Fibroblast of upper back skin (primary cell): ENCODE measurements at places on chromosomes 12 and 14.

GRCh38 chr12:31007153-31007495 is 66.5 kb upstream of the DDX11 start:
- DNase-seq, result no peak

GRCh38 chr12:115437061-115437567 is 753.1 kb upstream of the TBX3 start:
- no peak for DNase-seq

GRCh38 chr12:14460212-14460841 is 94.8 kb downstream of the ATF7IP start:
- no peak for DNase-seq

- no peak for DNase-seq
These were observed 4.3 kb downstream of the RIMBP2 start for GRCh38 chr12:130711756-130712155.

DNA sequence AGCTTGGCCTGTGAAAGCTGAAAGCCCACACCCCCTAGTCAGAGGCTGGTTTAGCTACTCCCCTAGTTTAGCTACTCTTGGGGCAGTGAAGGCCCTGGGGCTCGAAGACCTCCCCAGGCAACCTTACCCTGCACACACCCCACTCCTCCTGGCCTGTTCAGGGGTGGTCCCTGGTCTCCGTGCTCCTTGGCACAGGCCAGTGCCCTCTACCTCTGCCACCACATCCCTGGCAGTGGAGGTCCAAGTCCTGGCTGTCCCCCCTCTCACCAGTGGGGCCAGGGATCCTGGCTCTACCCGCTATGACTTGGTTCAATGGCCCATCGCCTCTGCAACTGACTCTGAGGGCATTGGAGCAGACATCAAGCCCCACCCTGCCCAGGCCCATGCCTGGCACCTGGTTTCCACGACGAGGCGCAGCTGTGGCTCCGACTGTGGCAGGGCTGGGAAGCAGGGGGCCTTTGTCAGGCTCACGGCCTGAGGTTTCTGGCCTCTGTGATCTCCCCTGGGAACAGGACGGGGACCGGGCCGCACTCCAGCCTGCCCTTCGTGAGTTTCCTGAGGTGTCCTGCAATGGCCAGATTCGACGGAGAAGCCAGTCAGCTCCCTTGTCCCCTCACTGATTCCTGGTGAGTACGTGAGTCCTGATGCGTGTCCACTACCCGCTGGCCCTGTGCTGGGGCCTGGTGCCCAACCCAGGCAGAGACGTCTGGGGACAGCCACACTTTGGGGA is 5.7 kb downstream of the TMEM121 start:
- DNase-seq, result no peak

DNA sequence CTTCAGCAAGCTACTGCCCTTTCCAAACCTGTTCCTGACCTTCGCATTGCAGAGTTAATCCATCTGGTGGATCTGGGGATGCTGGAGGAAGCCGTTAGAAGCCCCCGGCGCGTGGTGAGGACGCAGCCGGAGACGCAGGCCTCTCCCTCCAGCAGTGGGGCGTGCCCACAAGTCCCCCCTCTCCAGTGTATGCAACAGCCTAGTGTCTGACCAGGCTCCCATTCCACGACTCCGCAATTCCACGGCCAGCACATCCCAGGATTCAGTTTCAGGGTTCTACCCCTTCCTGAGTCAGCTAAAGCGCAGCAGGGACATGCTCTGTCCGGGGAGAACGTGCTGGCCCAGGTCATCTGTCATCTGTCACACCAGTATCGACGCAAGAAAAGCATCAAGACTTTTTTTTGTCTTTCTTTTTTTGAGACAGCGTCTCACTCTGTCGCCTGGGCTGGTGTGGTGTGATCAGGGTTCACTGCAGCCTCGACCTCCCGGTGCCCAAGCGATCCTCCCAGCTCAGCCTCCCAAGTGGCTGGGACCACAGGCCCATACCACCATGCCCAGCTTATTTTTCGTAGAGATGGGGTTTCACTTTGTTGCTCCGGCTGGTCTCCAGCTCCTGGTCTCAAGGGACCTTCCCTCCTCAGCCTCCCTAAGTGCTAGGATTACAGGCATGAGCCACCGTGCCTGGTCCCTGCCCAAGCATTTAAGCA is 8.0 kb upstream of the DYNC1H1 start:
- no peak for DNase-seq

- peak; percentile 98 for DNase-seq
These were observed 13.5 kb upstream of the FLRT2 start for GRCh38 chr14:85516239-85517113.

DNA sequence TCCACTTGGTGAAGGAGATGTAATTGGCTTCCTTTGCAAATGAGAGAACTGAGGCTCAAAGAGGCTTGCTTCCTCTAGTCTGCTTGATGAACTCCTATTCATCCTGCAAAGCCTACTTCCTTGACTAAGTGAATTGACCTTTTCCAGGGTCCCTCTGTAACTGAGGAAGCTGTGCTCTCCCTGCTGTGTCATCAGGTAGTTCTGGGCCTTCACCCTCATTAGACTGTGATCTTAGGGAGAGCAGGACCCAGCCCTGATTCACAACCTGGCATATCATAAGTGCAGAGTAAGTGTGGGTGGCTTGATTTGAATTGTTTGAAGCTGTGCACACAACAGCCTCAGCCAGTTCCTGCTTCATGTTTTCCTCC is 16.3 kb downstream of the ASB2 start:
- DNase-seq, result no peak

DNA sequence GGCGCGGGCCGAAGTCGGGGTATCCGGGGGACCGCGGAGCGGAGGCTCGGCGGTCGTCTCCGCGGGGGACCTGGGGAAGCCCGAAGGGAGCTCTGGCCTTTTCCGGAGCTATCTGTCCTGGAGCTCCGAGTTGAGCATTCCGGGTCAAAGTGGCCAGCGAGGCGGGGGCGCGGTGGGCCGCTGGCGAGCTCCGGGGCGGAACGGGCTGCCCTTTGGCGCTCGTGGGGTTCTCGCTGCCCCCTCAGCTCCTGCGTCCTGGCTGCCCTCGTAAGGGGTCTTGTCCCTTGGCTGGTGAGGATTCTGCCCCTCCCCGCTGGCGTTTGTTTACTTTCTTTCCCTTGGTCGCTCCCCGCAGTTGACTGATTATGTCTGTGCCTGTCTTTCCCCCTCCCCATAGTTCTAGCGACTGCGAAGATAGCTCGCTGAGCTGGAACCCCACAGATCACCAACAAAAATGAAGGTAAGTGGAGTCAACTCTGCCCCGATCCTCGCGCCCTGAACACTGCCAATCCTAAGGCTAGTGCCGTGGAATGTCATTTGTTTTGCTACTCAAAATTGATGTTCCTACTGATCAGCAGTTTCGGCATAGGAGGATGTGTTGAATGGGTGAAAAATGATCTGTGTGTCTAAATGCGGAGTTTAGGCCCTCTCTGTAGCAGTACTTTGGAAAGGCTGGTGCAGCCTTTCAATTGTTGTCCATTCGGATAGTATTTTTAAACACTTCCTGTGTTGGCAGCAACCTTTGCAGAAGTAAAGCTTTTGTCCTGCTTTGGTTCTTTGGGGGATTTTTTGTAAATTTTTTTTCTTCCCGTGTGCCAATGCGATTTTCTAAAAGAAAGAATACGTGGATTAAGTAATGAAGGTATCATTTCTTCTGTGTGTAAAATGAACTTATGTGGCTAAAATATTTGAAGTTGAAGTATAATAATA is 1.3 kb downstream of the ARID4A start:
- no peak for DNase-seq

GRCh38 chr12:46608431-46609272 is 217.1 kb downstream of the SLC38A4 start:
- peak; percentile 87 for DNase-seq

DNA sequence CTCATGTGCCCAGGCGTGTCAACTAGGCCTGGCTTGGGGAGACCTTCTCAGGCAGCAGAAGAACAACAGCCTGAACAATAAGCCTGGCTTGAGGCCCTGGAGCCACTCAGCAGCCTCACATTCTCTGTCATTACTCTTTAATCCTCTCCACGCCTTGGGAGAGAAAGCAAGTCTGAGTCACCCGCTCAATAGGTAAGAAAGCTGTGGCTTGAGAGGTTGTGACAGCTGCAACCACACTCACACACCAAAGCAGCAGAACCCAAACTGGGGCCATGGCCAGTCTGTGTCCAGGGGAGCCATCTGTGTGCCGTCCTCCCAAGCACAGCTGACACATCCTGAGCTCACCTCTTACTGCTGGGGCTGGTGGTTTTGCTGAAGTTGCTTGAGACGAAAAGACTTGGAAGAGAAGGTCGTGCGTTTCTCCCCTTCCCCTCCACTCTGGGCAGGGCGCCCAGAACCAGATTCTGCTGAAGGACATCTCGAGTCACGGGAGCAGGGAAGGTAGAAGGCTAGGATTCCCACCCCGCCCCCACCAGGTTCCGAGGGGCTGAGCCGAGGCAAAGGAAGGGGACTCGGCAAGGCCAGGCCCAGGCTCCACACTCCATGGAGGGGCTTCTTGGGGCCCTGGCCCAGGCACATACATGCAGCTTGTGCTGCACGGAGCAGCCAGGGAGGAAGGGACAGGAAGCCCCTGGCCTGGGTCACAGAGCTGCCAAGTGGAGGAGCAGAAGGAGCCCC is 5.5 kb downstream of the TMEM63C start:
- DNase-seq, result peak; percentile 43

- peak; percentile 74 for DNase-seq
These were observed 172.9 kb upstream of the LRIG3 start for GRCh38 chr12:59093073-59093772.

- peak; percentile 58 for DNase-seq
These were observed 17.4 kb downstream of the CLEC4C start for GRCh38 chr12:7729746-7730145.

GRCh38 chr14:33444136-33444535 is 505.5 kb downstream of the NPAS3 start:
- no peak for DNase-seq

GRCh38 chr12:58086930-58087329 is 145.6 kb downstream of the ATP23 start:
- no peak for DNase-seq

DNA sequence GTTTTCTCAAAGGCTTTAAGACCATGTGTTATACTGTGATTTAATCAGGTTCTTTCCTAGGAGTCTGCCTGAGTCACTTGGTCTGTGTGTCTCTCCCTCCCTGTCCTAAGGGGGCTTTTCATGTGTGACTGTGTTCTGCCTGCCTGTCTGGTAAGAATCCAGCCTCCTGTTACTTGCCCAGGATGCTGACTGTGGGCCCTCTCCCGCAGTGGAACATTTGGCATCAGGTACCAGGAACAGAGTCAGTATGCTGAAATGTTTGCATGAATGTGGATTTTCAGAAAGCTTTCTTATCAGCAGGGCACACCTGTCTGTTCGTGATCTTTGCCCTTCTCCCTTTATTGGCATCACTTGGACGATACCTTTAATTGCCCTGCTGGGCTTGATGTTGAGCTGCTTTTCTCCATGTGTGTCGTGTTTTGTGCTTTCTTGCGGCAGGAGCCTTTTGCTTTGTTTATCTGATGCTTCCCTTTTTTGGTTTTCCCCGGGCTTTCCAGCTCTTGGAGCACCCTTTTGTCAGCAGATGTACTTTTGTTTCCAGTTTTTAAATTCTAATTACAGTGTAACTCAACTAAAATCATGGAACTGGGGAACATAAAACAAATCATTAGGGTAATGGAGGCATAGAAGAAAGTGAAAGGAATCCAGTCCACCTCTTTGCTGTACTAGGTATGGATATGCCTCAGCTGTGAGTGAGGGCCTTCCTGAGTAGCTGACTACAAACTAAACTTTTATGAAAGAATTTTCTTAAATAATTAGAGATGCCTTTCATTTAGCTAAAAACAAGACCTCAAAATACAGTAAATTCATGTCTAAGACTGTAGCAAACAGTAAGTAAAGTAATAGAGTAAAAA is 72.5 kb downstream of the TRAF3 start:
- DNase-seq, result no peak

DNA sequence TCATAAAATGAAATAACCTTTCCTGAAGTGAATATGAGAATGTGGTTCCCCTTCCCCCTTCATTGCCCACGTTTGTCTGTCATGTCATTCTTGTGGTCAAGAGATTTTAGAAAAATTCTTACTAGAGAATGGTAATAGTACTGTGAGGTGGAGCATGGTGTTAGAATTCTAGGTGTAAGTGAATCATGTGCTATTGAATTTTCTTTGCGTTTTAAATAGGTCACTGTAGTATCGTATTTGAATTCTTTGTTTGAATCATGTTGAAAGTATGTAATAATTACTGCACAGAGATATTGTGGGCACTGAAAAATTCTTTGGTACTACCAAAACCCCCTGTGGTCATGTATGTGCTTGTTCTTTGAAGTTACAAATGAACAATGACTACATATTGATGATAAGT is 49.9 kb downstream of the FUT8 start:
- peak; percentile 94 for DNase-seq

GRCh38 chr14:105325716-105326567 is 11.4 kb downstream of the PACS2 start:
- DNase-seq, result no peak

DNA sequence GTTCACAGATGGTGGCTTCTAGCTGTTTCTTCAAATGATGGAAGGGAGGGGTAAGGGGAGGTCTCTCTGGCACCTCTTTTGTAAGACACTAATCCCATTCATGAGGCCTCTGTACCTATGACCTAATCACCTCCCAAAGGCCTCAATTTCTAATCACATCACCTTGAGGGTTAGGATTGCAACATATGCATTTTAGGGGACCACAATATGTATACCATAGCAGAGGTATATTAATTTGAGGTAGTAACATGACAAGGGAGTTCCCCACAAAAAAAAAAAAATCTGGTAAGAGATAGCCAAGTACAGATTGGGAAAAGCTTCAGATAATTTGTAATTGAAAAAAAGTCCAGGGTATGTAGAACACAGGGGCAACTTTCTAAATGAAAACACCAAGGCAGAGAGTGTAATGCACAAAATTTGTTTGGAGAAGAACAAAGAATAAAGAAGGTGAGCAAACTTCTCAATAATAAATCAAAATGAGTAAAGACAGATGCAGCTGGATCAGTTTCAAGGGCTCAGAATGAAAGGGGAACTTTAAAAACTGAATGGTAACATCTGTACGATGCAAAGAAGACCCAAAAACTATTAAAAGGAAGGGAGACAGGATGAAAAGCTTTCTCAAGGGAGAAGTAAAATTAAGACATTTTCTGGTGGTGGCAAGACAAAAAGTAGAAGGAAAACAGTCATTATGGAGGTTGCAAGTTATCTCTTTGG is 125.5 kb upstream of the DCN start:
- no peak for DNase-seq

GRCh38 chr12:107557026-107557425 is 128.6 kb upstream of the PWP1 start:
- no peak for DNase-seq
